ENCODE measurements at places on chromosomes 6 and 20.
A peak's percentile ranks its signal among the peaks of the same experiment; 100 is the strongest.

DNA sequence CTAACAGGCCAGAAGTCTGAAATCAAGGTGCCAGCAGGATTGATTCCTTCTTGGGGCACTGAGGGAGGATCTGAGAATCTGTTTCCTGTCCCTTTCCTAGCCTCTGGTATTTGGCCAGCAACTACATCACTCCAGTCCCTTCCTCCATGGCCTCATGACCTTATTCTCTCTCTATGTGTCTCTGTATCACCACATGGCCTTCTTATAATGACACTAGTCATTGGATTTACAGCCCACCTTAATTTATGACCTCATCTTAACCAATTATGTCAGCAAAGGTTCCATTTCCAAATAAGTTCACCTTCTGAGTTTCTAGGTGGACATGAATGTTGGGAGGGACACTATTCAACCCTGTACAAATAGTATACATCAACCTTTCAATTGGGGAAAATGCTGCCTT, 29.3 kb downstream of the SCML4 start:
- DNase-seq = no peak

DNA sequence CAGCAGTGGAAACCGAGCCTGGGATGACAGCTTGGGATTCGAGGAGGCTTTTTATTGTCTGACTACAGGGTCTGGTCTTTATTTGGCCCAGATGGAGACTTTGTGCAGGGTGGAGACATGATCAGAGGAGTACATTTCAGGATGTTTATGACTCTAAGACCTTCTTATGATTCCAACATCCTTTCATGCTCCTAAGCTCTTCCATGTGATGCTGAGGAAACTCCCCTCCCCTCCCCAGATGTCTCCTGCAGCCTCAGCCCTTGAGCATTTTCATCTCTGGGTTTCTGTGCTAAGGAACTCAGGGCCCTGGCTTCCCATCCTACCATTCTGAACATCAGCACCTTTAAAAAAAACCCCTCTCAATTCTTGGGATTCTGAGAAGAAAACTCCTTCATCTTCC, 186.6 kb downstream of the SOX4 start:
- no peak for DNase-seq

DNA sequence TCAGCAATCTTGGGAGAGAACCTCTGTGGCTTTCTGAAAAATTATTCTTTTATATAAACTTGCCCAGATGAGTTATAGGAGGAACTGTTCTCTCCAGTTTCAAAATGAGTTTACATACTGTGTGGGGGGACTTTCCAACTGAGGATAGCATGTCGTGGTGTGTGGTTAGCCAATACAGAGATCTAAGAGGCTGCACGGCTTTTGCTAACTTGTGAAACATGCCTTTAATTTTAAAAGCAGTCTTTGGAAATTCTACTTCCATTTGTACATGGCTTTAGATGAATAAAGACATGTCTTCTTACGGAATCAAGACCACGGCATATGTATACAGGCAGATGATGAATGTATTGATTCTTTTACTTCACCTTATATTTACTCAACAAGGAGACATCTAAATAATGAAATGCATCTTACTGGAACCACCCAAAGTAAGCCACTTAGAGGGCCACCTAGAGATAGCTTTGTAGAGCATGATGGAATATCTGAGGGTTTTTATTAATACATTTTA, 39.8 kb downstream of the HIVEP1 start:
- DNase-seq = no peak

- DNase-seq = no peak
Measured at GRCh38 chr20:19916531-19917485, 100.4 kb upstream of the NAA20 start.

DNA sequence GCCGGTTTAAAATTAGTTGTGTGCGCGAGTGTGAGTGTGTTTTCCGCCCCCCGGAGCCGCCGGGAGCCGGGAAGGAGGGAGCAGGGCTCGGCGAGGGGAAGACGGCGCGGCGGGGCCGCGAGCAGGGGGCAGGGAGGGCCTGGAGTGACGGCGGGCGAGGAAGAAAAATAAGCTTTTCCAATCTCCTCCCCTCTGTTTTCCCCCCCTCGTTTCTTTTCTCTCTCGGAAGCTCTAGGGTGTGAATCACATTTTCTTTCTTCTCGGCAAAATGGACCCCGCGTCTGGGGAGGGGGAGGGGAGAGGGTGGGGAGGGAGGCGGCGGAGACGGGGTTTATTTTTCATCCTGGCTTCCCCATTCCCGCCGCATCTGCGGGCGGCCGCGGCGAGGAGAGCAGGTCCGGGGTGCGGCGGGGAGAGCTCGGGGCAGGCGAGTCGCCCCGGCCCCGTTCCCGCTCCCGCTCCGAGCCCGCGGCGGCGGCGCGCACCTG, 881 bp downstream of the BICRAL start:
- peak; percentile 74 for DNase-seq
